Vagina (tissue), 2 donors: ENCODE measurements at places on chromosomes 12 and 14.

- no peak for DNase-seq
Measured at GRCh38 chr14:20782280-20782890, 1.3 kb downstream of the RNASE6 start.

GRCh38 chr14:34328178-34328577 is 133.9 kb downstream of the SPTSSA start:
- DNase-seq, result no peak

DNA sequence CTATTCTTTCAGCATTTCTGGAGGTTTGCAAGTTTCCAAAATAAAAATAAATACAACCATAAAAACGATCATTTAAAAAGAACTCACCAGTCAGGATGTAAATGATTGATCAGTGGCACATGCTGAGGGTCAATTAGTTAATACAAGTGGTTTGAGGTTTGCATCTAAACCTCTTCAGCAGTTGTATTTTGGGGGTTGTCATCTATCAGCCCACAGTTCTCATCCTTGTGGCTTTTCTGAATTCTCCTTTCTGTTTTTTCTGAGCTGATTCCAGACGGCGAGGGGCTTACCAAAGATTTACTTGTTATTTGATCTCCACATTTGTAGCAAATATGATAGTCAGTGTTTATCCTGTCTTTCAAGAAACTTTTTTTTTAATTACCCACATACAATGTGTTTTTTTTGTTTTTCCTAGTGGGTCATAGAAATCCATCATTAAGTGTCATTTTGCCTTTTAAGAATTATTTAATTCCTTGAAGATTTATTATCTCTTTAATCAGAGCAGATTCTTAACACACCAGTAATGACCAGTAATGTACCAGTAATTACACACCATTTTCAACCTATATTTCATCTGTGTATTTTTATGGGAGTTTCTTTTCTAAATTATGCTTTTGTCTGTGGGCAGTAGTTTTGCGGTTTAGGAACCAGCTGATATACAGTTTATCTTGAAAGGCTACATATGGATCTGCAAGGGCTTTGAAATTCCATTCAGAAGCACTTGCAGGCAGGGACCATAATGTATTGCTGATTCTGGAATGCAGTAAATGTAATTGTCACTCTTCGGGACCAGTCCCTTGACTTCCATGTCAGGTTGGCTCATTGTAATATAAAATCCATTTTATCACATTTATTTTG is 56.3 kb upstream of the DAAM1 start:
- no peak for DNase-seq

GRCh38 chr14:72254937-72255472 is 322.8 kb downstream of the RGS6 start:
- no peak for DNase-seq

DNA sequence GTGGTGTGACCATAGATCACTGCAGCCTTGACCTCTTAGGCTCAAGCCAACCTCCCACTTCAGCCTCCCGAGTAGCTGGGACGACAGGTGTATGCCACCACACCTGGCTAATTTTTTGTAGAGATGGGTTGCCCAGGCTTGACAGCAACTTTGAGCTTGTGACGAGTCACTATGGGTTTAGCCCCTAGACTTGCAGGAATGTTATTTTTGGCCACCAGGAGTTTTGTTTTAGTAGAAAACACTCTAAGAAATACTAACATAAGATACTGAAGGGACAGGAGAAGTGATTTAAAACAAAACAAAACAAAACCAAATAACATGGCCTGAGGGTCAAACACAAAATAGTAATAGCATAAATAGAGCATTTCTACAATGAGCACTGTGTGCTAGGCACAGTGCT is 26.4 kb downstream of the SETD3 start:
- DNase-seq, result no peak

- DNase-seq, result no peak
Measured at GRCh38 chr14:89801136-89801535, 153.4 kb downstream of the EFCAB11 start.

DNA sequence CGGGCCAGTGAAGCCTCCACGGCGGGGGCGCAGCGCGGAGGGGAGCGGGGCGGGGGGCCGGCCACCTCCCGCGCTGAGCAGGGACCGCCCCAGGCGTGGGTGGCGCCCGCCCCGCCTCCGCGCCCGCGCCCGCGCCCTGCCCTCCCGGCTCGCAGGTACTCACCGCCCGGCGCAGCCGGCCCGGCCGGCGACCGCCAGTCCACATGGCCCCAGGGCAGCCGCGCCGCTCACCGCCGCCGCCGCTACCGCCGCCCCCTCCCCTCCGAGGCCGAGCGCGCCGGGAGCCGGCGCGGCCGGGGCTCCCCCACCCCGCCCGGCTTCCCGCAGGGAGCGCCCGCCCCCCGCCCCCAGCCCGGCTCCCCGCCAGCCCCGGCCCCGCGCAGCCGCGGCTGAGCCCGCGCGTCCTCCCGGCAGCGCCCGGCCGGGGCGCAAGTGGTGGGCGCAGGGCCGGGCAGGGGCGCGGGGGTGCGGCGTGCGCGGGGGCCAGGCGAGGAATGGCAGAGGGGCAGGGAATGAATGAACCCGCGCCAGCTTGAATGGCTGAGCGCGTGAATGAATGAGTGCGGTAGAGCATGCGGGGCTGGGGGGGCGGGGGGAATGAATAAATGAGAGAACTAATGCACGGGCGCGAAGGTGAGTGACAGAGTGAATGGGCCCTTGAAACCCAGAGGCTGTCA is at the start of gene BEGAIN:
TSS of gene BEGAIN (minus strand) at position 332 of the 677 bp plus-strand sequence. CDS start at position 205, 127 bp downstream.
- DNase-seq, result no peak

GRCh38 chr12:45350861-45351260 is 135.0 kb downstream of the ANO6 start:
- no peak for DNase-seq

DNA sequence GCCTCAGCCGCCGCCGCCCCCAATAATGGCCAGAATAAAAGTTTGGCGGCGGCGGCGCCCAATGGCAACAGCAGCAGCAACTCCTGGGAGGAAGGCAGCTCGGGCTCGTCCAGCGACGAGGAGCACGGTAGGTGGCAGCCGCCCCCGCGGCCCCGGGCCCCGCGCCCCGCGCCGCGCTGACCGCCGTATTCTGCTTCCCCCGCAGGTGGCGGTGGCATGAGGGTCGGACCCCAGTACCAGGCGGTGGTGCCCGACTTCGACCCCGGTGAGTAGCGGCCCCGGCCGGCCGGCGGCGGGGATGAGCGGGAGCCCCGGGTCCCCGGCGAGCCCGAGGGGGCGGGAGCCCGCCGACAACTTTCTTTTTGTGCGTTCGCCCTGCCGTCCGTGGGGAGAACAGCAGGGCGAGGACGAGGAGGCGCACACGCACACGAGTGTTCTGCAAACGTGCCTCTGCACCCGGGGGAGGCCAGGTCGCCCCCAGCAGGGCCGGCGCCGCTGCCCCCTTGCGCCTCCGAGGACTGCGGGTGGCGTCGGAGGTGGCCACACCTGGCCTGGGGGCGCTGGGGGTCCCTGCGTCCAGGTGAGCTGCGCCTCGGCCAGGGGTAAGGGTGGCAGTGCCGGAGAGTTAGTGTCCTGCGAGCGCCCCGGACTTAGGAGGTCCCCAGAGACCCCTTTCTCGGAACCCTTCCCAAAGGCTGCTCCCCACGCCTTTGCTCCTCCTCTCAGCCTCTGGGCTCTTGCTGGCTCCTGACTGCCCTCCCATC is 794 bp downstream of the RCOR1 start:
- no peak for DNase-seq
